ENCODE measurements at places on chromosomes 1 and 21. TPM values are rescaled to one million over a fixed set of nuclear protein-coding genes. Genes with fewer than 3 reads are reported as not detected.

MAN1C1 gene
- 7.3 TPM for total RNA-seq

GRCh38 chr1:172117800-172118199 is 276.5 kb downstream of the DNM3 start:
- H3K27me3 ChIP-seq = no peaks in the 10 kb centered on the region
- no peaks in the 10 kb centered on the region for H3K36me3 ChIP-seq
- no peak overlapping the region for H3K27ac ChIP-seq
- no peak overlapping the region for H3K4me3 ChIP-seq
- DNase-seq = no peak

- no peaks in the 10 kb centered on the region for H3K36me3 ChIP-seq
- H3K4me1 ChIP-seq = peaks cover 4% of the 10 kb centered on the region
- no peak within 1 kb of the TSS for H3K27ac ChIP-seq
- no peak within 1 kb of the TSS for H3K4me3 ChIP-seq
- no peak for DNase-seq
Observed at GRCh38 chr1:156618853-156619581, at the start of gene HAPLN2. TSS of gene HAPLN2 (plus strand) at chr1:156619415. CDS start at chr1:156623491, 4,076 bp downstream.

FAM163A gene
- total RNA-seq = not detected

- H3K27me3 ChIP-seq = no peaks in the 10 kb centered on the region
- no peak overlapping the region for H3K27ac ChIP-seq
- no peak for DNase-seq
- peaks cover 60% of the 10 kb centered on the region for H3K4me1 ChIP-seq
- no peaks in the 10 kb centered on the region for H3K36me3 ChIP-seq
- H3K4me3 ChIP-seq = no peak overlapping the region
Observed at GRCh38 chr1:223709598-223709997, 2.7 kb upstream of the CAPN2 start.

DNA sequence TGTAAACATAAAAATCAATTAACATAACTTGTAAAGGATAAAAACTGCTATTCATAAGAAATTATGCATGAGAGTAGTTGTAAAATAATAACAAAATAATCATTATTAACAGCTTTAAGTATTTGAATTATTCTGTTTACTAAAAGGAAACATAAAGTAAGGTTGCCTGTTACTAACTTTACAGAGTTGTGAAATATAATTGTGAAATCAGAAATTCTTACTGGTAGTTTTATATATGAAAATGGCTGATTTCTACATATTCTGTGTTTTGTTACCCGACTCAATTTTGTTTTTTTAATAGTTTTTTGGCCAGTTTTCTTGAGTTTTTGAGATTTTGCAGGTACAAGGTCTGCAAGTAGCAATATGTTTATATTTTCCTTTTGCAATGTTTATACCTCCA is 27.8 kb downstream of the FNBP1L start:
- no peak for DNase-seq
- H3K4me3 ChIP-seq = no peak overlapping the region
- peaks cover 5% of the 10 kb centered on the region for H3K4me1 ChIP-seq
- H3K27ac ChIP-seq = no peak overlapping the region
- H3K36me3 ChIP-seq = no peaks in the 10 kb centered on the region

- no peak for DNase-seq
- H3K36me3 ChIP-seq = peaks cover 4% of the 10 kb centered on the region
- no peak overlapping the region for H3K4me3 ChIP-seq
Observed at GRCh38 chr1:50930193-50930592, 29.9 kb downstream of the FAF1 start.

NPHP4 gene
- total RNA-seq = 26.3 TPM

- H3K36me3 ChIP-seq = no peaks in the 10 kb centered on the region
- H3K4me1 ChIP-seq = no peaks in the 10 kb centered on the region
- peaks cover 33% of the 10 kb centered on the region for H3K27me3 ChIP-seq
Observed at GRCh38 chr1:44584167-44584566, 90.1 kb downstream of the TMEM53 start.

ARL8A gene
- 41.1 TPM for total RNA-seq

GRCh38 chr1:167996266-167996665 is 59.4 kb upstream of the MPC2 start:
- H3K27ac ChIP-seq = no peak overlapping the region
- H3K36me3 ChIP-seq = peaks cover 30% of the 10 kb centered on the region
- no peak overlapping the region for H3K4me3 ChIP-seq
- no peak for DNase-seq

ST6GALNAC5 gene
- total RNA-seq = 2.8 TPM

GRCh38 chr1:165816157-165816556 is 11.3 kb upstream of the UCK2 start:
- no peaks in the 10 kb centered on the region for H3K36me3 ChIP-seq
- H3K4me3 ChIP-seq = no peak overlapping the region
- no peak overlapping the region for H3K27ac ChIP-seq

CFHR1 gene
- total RNA-seq = not detected

- H3K36me3 ChIP-seq = no peaks in the 10 kb centered on the region
- H3K27me3 ChIP-seq = no peaks in the 10 kb centered on the region
- H3K4me1 ChIP-seq = peaks cover 10% of the 10 kb centered on the region
Observed at GRCh38 chr1:197763307-197763706, 12.0 kb downstream of the DENND1B start.

DNA sequence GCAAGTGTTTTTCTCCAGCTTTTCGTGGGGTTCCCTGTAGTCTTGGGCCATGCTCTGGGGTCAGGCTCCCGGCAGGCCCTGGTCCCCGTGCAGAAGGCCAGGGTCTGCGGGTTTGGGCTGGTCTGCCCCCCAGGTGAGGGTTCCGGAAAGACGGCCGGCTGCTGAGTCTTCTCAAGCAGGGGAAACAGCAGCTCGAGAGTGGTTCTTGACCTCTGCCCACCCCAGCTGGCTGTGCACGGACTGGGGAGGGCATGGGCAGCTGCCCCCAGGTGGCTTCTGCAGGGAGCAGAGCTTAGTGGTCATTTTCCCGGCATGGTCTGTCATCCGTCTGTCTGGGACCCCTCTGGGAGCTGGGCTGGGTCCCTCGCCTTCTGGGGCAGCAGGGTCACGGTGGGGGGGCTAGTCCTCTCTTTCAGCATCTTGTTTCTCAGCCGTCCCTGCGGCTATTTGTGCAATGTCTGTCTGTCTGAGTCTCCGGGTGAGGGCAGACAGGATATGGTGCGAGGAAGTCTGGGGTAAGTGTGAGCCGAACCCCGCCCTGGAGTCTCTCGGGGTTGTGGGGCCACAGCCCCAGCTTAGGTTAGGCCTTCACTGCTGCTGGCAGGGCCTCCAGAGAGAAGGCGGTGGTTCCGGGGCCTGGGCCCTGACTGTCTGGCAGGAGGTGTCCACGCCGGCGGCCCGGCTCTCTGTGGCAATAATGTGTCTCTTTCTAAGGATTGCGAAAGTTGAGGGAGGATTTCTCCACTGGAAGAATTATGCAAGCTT is 6.1 kb downstream of the SKI start:
- H3K4me1 ChIP-seq = peaks cover 100% of the 10 kb centered on the region
- peak overlapping the region; percentile 75 for H3K4me3 ChIP-seq
- DNase-seq = peak; percentile 97
- no peaks in the 10 kb centered on the region for H3K27me3 ChIP-seq
- H3K36me3 ChIP-seq = no peaks in the 10 kb centered on the region

DNA sequence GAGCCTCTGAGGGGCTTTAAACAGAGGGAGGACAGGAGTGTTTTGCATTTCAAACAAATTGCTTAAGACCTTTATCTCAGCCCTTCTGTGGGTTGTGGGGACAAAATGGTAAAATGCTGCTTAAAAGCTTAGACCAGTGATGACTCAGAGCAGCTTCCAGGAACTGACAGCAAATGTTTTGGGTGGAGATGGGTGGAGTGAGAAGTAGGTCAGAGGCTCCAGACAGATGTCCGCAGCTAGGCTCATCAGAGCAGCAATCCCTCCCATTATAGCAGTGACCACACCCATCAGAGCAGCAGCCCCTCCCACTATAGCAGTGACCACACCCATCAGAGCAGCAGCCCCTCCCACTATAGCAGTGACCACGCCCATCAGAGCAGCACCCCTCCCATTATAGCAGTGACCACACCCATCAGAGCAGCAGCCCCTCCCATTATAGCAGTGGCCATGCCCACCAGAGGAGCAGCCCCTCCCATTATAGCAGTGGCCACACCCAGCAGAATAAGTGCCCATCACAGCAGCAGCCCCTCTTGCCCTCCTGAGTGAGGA is 532.2 kb downstream of the MATN1 start:
- peak overlapping the region; percentile 62 for H3K27ac ChIP-seq
- H3K4me3 ChIP-seq = no peak overlapping the region
- H3K27me3 ChIP-seq = peaks cover 8% of the 10 kb centered on the region
- H3K4me1 ChIP-seq = peaks cover 24% of the 10 kb centered on the region

DNA sequence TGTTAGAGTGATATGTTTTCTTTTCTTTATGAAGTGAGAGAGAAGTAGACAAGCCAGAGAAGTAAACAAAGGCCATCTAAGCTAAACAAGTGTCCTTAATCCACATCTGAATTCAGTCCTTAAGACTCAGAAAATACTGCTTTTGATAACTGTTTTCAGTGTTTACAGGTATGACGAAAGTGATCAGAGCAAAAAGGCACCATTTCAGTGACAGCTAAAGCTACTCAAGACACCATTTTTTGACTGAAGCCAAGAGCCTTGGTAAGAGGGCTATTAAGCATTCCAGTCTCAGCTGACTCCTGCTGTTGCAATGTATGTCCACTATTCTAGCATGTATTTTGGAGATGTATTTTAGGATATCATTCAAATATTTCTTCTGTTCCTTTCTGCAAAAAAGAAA is 4.1 kb downstream of the KMO start:
- H3K4me3 ChIP-seq = no peak overlapping the region
- no peaks in the 10 kb centered on the region for H3K27me3 ChIP-seq
- H3K4me1 ChIP-seq = peaks cover 7% of the 10 kb centered on the region
- DNase-seq = no peak
- no peaks in the 10 kb centered on the region for H3K36me3 ChIP-seq

- no peaks in the 10 kb centered on the region for H3K36me3 ChIP-seq
- DNase-seq = no peak
- no peak overlapping the region for H3K27ac ChIP-seq
- H3K4me1 ChIP-seq = no peaks in the 10 kb centered on the region
Observed at GRCh38 chr1:160159846-160160245, 8.4 kb downstream of the ATP1A4 start.

DNA sequence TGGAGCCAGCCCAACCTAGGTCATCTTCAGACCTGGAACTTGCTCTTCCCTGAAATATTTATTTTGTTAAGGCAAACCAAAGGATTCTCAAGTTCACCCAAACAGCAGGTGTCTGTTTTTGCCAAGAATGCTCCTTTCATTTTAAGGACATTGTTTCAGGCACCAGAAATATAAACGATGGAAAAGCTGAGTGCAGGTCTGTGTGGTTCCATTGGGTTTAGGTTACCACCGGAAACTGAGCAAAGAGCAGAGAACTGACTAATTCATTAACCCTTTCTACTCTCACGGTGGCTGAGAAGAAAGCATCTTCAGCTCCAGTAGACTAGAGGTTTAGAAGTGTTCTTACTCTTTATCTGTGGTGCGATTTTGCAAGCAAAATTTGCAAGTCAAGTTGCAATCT is 38.0 kb upstream of the ZC3H11B start:
- H3K4me3 ChIP-seq = no peak overlapping the region
- DNase-seq = no peak
- no peak overlapping the region for H3K27ac ChIP-seq
- H3K27me3 ChIP-seq = no peaks in the 10 kb centered on the region
- no peaks in the 10 kb centered on the region for H3K36me3 ChIP-seq

- peak within 1 kb of the TSS; percentile 86 for H3K27ac ChIP-seq
- H3K27me3 ChIP-seq = peaks cover 6% of the 10 kb centered on the region
- H3K4me1 ChIP-seq = peaks cover 32% of the 10 kb centered on the region
- H3K36me3 ChIP-seq = no peaks in the 10 kb centered on the region
- H3K4me3 ChIP-seq = peak within 1 kb of the TSS; percentile 89
Observed at GRCh38 chr1:26529655-26530409, at the start of gene RPS6KA1. TSS of gene RPS6KA1 (plus strand) at chr1:26529761. CDS start at chr1:26529921, 160 bp downstream.

PLPPR4 gene
- 1.8 TPM for total RNA-seq

LENEP gene
- not detected for total RNA-seq

- no peak overlapping the region for H3K27ac ChIP-seq
- peaks cover 7% of the 10 kb centered on the region for H3K4me1 ChIP-seq
- no peak for DNase-seq
- no peaks in the 10 kb centered on the region for H3K36me3 ChIP-seq
Observed at GRCh38 chr1:1171546-1172340, 1.9 kb upstream of the TTLL10 start.

- H3K27me3 ChIP-seq = no peaks in the 10 kb centered on the region
- peaks cover 15% of the 10 kb centered on the region for H3K4me1 ChIP-seq
- DNase-seq = no peak
- H3K27ac ChIP-seq = no peak overlapping the region
- no peak overlapping the region for H3K4me3 ChIP-seq
Observed at GRCh38 chr1:234748066-234748465, 138.1 kb upstream of the IRF2BP2 start.

GRCh38 chr21:21921410-21922232 is 923.4 kb downstream of the NCAM2 start:
- no peaks in the 10 kb centered on the region for H3K27me3 ChIP-seq
- no peak for DNase-seq
- H3K27ac ChIP-seq = no peak overlapping the region
- no peaks in the 10 kb centered on the region for H3K36me3 ChIP-seq
- no peak overlapping the region for H3K4me3 ChIP-seq
- H3K4me1 ChIP-seq = no peaks in the 10 kb centered on the region

DNA sequence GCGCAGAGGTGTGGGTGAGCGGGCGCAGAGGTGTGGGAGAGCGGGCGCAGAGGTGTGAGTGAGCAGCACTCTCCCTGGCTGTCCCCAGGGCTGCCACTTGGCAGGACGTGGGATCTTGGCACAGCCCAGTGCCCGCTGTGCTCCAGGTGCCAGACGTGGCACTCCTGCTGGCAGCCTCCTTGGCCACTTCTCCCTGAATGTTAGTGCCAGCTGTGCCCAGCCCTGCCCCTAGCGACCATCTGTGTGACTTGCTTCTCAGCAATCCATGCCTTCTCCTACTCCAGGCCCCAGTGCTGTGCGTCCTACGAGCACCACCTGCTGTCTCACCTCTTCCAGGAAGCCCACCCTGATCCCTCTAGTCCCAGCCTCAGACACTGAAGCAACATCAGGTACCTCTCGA is 30.5 kb downstream of the KRTAP10-1 start:
- peaks cover 44% of the 10 kb centered on the region for H3K27me3 ChIP-seq
- H3K4me3 ChIP-seq = no peak overlapping the region
- DNase-seq = no peak
- no peak overlapping the region for H3K27ac ChIP-seq
- peaks cover 19% of the 10 kb centered on the region for H3K4me1 ChIP-seq

DNA sequence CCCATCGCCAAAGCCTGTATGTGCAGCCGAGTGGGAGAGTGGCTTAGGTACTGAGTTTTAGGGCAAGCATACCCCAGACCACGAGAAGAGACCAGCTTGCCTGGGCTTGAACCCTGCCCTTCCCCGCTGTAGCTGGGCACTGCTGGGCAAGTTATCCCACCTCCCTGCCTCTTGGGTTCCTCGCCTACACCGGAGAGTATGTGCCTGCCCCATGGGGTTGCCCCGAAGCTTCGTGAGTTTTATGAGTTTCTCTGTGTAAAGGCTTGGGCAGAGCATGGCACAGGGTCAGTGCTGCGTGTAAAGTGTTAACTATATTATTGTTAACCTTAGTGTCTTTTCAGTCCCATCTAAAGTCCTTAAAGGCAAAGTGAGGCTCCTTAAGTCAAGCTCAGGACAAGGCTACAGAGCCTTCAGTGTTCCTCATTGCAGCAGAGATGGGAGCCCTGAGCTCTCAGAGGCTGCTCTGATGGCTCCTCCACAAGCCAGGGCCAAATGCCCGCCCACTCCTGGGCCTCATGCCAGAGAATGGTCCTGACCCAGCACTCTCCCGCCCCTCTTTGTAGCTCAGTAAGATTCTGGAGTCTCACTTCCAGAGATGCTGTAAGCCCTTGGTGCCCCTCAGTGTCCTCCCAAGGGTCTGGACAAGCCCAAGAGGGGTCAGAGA is 37.0 kb upstream of the KCNA10 start:
- peaks cover 63% of the 10 kb centered on the region for H3K27me3 ChIP-seq
- peak overlapping the region; percentile 43 for H3K4me3 ChIP-seq
- H3K36me3 ChIP-seq = no peaks in the 10 kb centered on the region
- peak overlapping the region; percentile 43 for H3K27ac ChIP-seq
- no peak for DNase-seq

CHIA gene
- total RNA-seq = not detected
